ENCODE measurements at places on chromosomes 2 and 18. TPM values are rescaled to one million over a fixed set of nuclear protein-coding genes. Genes with fewer than 3 reads are reported as not detected.

- H3K27ac ChIP-seq, result no peak overlapping the region
- H3K4me1 ChIP-seq, result no peaks in the 10 kb centered on the region
- H3K36me3 ChIP-seq, result no peaks in the 10 kb centered on the region
- no peak for DNase-seq
- H3K27me3 ChIP-seq, result no peaks in the 10 kb centered on the region
- no peak overlapping the region for H3K4me3 ChIP-seq
These were observed 83.2 kb upstream of the ATL2 start for GRCh38 chr2:38460313-38460712.

- DNase-seq, result no peak
- H3K4me1 ChIP-seq, result no peaks in the 10 kb centered on the region
- no peaks in the 10 kb centered on the region for H3K27me3 ChIP-seq
- no peaks in the 10 kb centered on the region for H3K36me3 ChIP-seq
- H3K27ac ChIP-seq, result no peak overlapping the region
These were observed 780.1 kb upstream of the LINC00305 start for GRCh38 chr18:64929036-64929435.

DNA sequence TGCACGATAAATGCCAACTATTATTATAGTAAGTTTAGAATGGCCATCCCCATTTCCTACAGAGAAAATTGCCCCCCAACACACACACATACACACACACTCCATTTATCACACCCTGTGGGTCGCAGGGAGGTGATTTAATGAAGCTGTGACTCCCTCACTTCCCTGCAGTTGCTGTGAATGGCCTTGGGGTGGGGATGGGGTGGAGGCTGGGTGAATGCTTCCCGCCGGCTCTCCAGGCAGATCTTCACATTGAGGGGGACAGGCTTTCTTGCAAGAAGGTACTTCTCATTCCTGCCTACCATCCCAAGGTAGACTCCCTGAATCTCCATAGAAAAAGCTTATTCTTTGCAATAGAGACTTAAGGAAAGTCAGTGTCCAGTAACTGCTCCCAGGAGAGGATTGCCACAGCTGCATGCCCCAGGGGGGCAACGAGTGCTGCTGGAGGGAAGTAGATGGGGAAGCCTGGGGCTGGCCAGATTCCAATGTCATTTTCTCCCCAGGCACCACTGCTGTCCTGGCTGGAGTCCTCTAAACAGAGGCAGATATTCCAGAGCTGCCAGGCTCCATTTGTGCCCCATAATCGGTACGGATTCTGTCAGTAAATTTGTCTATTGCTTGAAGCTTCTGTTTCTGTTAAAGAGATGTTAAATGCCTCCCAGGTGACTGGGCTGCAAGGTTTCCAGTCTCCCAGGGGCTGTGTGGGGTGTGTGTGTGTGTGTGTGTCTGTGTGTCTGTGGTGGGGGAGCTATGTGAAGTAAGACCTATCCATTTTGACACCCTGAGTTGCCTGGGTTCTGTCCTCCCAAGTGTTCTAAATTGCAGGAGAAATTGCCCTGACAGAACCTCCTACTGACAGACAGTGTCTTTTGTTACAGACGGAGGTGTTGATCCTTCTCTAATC is 265.5 kb downstream of the SRBD1 start:
- H3K36me3 ChIP-seq, result no peaks in the 10 kb centered on the region
- H3K27me3 ChIP-seq, result no peaks in the 10 kb centered on the region
- DNase-seq, result no peak
- no peak overlapping the region for H3K27ac ChIP-seq

- H3K4me3 ChIP-seq, result no peak overlapping the region
- H3K4me1 ChIP-seq, result no peaks in the 10 kb centered on the region
- no peaks in the 10 kb centered on the region for H3K27me3 ChIP-seq
- no peaks in the 10 kb centered on the region for H3K36me3 ChIP-seq
- DNase-seq, result no peak
These were observed 488.4 kb downstream of the ADCYAP1 start for GRCh38 chr18:1392865-1393734.

GRCh38 chr2:95375532-95376150 is 26.9 kb upstream of the FAHD2A start:
- H3K4me3 ChIP-seq, result no peak overlapping the region
- DNase-seq, result no peak
- H3K27ac ChIP-seq, result no peak overlapping the region
- H3K27me3 ChIP-seq, result no peaks in the 10 kb centered on the region

GRCh38 chr2:178704876-178705275 is 102.3 kb downstream of the TTN start:
- no peak overlapping the region for H3K4me3 ChIP-seq
- no peaks in the 10 kb centered on the region for H3K36me3 ChIP-seq
- H3K27ac ChIP-seq, result no peak overlapping the region
- no peak for DNase-seq

DNA sequence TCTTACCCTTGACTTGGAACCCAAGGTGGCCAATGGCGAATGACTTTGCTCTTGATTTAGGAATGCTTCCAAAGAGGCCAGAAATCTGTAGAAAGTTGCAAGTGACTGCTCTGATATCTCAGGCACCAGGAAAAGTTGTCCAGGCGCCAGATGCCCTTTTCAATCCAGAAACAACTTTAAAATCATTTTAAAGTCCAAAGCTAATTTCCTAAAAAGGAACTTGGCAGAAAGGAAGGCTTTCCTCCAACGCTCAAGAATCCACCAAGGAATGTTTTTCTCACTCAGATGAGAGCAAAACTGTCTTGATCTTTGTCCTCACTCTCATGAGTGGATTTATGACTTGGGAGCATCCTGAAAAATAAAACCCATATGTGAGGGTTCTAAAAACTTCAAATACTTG is 5.3 kb downstream of the NGEF start:
- DNase-seq, result peak; percentile 34
- no peak overlapping the region for H3K27ac ChIP-seq
- no peak overlapping the region for H3K4me3 ChIP-seq
- H3K36me3 ChIP-seq, result no peaks in the 10 kb centered on the region
- no peaks in the 10 kb centered on the region for H3K4me1 ChIP-seq

- H3K4me1 ChIP-seq, result peaks cover 9% of the 10 kb centered on the region
- H3K27ac ChIP-seq, result peak overlapping the region; percentile 89
- no peak for DNase-seq
- H3K4me3 ChIP-seq, result no peak overlapping the region
- H3K27me3 ChIP-seq, result no peaks in the 10 kb centered on the region
- peaks cover 5% of the 10 kb centered on the region for H3K36me3 ChIP-seq
These were observed 48.0 kb downstream of the EFEMP1 start for GRCh38 chr2:55875434-55876135.

The MREG gene
- polyA plus RNA-seq, result 1.9 TPM

- H3K4me3 ChIP-seq, result no peak overlapping the region
- no peaks in the 10 kb centered on the region for H3K27me3 ChIP-seq
- no peak for DNase-seq
- no peaks in the 10 kb centered on the region for H3K36me3 ChIP-seq
- no peak overlapping the region for H3K27ac ChIP-seq
These were observed 420.1 kb upstream of the ACVR2A start for GRCh38 chr2:147424766-147425165.

DNA sequence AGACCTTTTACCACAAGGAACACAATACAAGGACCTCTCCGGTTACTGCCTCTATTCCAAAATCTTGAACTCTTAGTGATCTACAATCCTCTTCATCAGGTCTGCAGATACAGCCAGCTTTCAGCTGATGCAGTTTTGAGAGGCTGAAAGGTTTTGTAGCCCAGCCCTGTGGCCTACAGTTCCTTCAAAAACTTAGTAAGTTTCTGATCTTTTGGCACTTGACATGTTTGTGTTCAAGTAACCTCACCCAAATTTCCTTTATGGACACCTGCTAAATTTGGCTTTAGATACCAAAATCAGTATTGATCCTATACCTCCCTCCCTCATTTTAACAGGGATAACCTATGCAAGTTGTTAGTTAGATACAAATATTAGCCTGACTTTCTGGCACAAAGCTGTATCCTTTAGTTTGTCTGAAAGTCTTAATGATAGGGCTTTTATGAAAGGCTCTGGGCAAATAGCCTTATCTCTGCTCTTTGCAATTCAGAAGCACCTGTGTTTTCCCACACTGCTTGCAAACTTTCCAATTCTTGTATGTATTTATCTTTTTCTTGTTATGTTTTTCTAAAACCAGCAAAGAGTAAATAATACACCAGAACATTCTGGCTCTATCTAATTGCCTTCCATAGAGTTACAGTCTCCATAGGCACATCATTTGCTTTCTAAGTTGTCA is 650.5 kb upstream of the KLHL29 start:
- H3K4me3 ChIP-seq, result no peak overlapping the region
- no peaks in the 10 kb centered on the region for H3K36me3 ChIP-seq
- peaks cover 2% of the 10 kb centered on the region for H3K27me3 ChIP-seq
- no peak for DNase-seq

DNA sequence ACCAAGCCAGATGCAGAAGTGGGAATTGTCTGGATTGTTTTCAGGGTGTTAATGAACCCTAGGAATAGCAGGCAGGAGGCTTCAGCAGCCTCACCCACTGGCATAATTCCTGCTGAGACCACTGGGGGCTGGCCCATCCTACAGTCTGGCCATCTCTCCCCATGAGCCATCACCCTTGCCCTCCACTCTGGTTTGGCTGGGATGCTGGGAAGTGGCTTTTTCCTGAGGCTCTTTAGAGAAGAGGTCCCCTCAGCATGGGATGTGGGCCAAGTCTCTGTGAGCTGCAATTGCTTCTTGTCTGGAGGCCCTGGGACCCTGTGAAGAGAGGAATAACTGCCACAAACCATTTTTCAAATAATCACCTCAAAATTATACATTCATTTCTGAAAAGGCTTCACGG is 4.0 kb downstream of the TCF7L1 start:
- no peak overlapping the region for H3K4me3 ChIP-seq
- H3K4me1 ChIP-seq, result no peaks in the 10 kb centered on the region
- no peak for DNase-seq

- no peak overlapping the region for H3K27ac ChIP-seq
- H3K27me3 ChIP-seq, result no peaks in the 10 kb centered on the region
- H3K4me1 ChIP-seq, result no peaks in the 10 kb centered on the region
- H3K4me3 ChIP-seq, result no peak overlapping the region
These were observed 92.3 kb upstream of the TFPI start for GRCh38 chr2:187646556-187646955.

DNA sequence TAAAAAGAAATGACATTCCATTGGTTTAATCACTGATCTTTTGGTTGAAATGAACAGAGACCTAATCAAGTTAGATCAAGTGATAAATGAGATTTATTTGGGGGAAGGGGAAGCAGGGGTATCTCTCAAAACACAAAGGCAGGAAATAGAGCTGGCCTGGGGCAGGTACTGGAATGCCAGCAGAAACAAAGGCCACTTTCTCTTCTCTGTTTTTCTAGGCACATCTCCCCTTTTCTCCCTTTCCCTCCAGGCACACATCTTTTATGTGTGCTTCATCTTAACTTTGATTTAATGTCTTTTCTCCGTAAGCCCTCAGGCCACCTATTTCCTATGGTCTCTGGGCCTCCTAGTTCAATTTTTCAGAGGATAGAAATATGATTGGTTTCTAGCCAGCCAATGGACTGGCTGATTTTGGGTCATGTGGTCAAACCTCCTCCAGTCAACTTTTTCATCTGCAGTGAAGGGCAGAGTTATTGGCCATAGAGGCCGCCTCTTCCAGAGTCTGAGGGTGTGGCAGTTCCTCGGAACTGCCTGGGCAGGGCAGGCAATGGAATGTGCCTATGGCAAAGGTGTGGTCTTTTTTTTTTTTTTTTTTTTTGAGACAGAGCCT is 58.9 kb upstream of the FAM136A start:
- H3K4me3 ChIP-seq, result no peak overlapping the region
- no peak for DNase-seq
- no peaks in the 10 kb centered on the region for H3K27me3 ChIP-seq
- H3K27ac ChIP-seq, result no peak overlapping the region
- no peaks in the 10 kb centered on the region for H3K4me1 ChIP-seq
- no peaks in the 10 kb centered on the region for H3K36me3 ChIP-seq

GRCh38 chr2:240981280-240981679 is 17.1 kb upstream of the SNED1 start:
- H3K4me1 ChIP-seq, result no peaks in the 10 kb centered on the region
- no peaks in the 10 kb centered on the region for H3K27me3 ChIP-seq
- H3K27ac ChIP-seq, result no peak overlapping the region
- no peaks in the 10 kb centered on the region for H3K36me3 ChIP-seq

DNA sequence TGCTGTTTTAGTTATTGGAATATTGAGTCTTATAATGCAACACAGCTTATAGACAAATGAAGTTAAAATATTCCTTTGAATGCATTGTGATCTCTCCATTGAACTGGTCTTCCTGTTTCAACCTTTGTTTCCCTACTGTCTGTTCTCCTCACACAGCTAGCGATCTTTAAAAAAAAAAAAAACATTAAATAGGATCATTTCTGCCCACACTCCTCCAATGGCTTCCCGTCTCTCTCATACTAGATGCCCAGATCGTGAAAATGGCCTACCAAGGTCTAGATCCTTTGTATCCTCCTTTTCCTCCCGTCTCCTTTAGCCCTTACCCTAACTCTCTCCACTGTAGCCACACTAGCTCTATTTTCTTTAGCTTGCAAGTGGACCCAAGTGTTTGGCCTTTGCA is 2.4 kb downstream of the FAM171B start:
- H3K27ac ChIP-seq, result no peak overlapping the region
- no peaks in the 10 kb centered on the region for H3K4me1 ChIP-seq
- no peaks in the 10 kb centered on the region for H3K27me3 ChIP-seq
- no peak for DNase-seq

DNA sequence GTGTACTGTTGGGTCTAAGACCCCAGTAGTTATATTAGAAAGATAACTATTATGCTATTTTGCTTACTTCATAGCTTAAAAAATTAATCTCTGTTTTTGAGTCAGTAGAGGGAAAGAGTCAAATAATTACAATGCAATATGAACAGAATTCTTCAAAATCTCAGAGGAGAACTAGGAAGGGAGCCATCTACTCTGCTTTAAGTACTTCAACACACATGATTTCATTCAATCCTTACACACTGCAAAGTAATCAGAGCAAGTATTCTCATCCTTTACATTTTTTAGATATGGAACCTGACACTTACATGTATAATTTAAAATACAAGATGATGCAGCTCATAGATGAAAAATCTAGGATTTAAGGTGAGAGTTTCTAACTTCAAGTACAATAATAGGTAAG is 27.7 kb downstream of the COL5A2 start:
- DNase-seq, result no peak
- H3K4me1 ChIP-seq, result peaks cover 2% of the 10 kb centered on the region
- H3K27ac ChIP-seq, result no peak overlapping the region
- no peaks in the 10 kb centered on the region for H3K27me3 ChIP-seq
- no peaks in the 10 kb centered on the region for H3K36me3 ChIP-seq

Data from aorta (tissue), 5 donors.